ENCODE measurements at places on chromosomes 12 and 14.

DNA sequence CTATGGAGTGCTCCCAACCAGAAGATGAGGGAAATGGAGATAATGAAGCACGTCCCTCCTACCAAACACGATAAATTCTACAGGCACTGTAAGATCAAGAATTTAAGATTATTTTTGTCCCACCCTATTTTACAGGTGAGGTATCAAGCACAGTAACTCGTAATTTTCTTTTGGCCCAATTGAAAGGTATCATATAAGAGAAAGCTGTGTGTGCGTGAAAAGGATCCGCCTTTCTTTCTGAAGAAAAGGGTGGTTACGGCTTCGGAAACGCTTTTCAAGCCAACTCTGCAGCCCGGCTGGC, 733 bp upstream of the KLHDC2 start:
- DNase-seq = no peak

DNA sequence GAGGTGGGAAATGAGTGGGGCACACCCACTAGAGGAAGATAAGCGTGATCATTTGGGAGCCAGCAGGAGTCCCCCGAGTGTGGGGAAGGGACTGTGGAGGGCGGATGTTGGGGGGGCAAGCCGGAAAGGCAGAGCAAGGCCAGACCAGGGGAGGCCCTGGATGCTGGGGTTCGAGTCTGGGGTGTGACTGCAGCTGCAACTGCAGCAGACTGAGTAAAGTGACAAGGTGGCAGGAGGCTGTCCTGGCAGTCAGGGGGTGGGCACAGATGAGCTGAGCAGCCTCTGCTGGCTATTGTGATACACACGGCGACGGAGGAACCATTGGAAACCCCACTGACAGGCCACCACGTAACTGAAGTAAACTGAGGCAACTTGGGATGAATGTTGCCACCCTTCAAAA, 110.2 kb downstream of the LGMN start:
- no peak for DNase-seq

DNA sequence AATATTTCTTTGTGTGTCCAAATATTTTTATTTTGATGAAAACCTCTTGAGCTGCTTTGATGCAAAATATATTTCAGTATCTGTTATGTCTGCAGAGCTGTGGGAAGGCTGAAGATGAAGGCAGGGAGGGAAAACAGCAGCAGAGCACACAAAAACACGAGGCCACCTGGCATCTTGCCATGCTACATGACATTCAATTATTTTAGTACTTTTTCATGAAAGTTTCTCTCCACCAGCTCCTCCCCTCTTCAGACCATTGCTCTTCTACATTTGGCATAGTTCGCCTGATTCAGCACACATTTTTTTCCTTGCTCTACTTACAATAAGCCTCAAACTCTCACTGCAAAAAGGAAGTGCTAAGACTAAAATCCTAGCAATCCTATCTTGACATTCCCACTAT, 4.6 kb upstream of the ALX1 start:
- peak; percentile 13 for DNase-seq

GRCh38 chr12:3496957-3497356, 6.0 kb downstream of the PRMT8 start:
- no peak for DNase-seq

DNA sequence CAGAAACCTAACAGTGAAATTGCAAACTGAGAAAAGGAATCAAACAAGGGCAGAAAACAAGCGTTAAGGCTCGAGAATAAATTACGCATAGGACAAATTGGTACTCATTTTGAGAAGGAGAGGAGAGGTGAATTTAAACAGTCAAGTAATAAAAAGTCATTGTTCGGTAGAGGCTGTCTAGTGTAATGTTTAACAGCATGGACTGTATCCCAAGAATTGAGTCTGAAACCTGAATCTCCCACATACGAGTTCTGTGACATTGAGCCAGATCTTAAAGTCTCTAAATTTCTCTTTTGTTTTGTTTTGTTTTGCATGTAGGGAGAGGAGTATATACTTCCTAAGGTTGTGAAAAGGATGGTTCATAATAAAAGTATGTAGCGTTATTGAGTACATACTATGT, 216.5 kb upstream of the BTG1 start:
- no peak for DNase-seq

GRCh38 chr12:96260231-96260630, 66.1 kb downstream of the ELK3 start:
- no peak for DNase-seq

DNA sequence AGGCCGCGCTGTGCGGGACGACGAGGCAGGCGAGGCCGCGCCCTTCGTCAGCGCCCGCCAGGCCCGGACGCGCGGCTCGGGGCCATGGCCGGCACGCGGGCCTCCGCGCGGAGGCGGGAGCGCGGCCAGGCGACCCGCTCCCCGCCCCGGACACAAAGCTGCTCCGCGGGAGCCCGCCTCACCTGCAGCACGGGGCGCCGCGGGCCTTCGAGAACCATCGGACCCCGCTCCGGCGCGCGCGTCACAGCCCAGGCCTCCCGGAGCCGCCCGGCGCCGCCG, 342 bp downstream of the DICER1 start:
- DNase-seq = no peak

GRCh38 chr12:39451977-39452376, 9.1 kb upstream of the KIF21A start:
- DNase-seq = no peak

- no peak for DNase-seq
These were observed 39.7 kb downstream of the FMNL3 start for GRCh38 chr12:49667325-49668090.

GRCh38 chr14:55026441-55026792, 482 bp downstream of the WDHD1 start:
- DNase-seq = no peak

GRCh38 chr12:20368651-20369304, 441 bp downstream of the PDE3A start:
- peak; percentile 91 for DNase-seq

GRCh38 chr14:90656973-90657372, 159.3 kb downstream of the TTC7B start:
- DNase-seq = no peak

- DNase-seq = peak; percentile 46
These were observed 5.5 kb downstream of the CEBPE start for GRCh38 chr14:23113431-23114119.

GRCh38 chr14:102262929-102263462, 42.0 kb downstream of the MOK start:
- DNase-seq = peak; percentile 89

GRCh38 chr12:1309613-1310012, 284.8 kb downstream of the FBXL14 start:
- no peak for DNase-seq

DNA sequence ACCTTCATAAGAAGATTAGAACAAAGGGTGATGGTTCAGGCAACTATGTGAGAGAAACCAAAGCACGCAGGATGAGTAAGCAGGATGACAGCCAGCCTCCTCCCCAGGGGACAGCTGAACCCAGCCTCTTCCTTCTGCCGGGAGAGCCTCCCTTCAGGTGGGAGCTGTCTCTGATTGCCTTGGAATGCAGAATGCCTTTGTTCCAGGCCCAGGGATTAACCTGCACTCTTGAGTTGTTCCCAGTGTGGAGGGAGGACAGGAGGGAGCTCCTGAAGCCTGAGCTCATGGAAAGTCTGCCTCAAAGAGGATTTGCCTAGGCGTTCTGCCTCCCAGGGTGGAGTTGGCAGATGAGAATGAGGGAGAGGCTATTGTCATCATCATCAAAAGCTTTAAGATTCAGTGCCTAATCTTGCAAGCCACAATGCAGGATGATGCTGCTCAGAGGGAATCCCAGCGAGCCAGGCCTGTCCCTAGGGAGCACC, 3.6 kb upstream of the KRT6A start:
- DNase-seq = peak; percentile 15

DNA sequence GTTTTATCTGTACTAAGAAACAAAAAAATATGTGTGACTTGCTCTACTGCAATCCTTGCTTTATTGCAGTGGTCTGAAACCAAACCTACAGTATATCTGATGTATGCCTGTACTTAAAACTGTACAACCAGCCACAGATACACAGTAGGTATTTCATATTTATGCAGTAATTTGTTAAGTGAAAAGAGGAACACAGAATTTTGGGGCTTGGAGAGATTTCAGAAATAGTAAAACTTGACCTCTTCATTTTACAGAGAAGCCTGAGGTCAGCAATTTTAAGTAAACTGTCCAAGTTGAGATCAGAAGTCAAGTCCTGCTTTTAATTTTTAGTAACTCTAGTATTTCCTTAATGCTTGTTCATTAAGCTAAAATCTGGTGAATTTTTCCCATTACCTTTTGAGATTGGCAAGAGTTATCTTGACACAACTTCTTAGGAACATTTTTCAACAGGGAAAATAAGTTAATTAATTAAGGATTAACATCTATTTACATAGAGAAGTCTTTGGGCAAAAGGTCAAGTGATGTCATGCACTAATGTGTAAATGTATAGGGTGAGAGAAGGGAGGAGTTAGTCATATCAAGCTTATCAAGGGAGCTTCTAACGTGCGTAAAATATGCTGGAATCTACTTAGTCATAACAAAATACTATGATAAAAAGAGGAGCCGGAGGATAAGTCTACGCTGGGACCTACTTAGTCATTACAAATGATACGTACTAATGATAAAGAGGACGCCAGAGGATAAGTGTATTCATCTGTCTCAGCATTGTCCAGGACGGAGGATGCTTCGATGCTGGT, 66.0 kb upstream of the GTF2A1 start:
- no peak for DNase-seq

GRCh38 chr12:56141946-56142784, 10.2 kb upstream of the MYL6B start:
- DNase-seq = no peak

DNA sequence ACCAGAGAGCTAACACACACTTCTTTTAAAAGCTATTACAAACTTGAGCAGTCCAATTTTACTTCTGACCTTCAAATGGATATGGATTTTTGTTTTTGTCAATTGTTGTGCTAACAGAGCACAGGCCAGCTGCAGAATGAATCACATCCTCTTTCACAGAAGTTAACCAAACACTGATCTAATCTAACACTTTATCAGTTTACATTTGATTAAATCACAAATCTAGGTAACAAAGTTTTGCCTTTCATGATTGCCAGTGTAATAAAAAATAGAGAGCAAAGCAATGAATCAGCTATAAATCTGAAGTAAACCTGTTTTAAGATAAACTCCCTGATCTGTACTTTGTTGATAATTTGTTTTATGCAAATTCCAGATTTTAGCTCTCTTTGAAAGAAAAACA, 273.1 kb upstream of the RGS6 start:
- no peak for DNase-seq

GRCh38 chr12:16118586-16118985, 158.9 kb downstream of the SLC15A5 start:
- DNase-seq = no peak

GRCh38 chr12:132858718-132859266, 28.6 kb downstream of the CHFR start:
- no peak for DNase-seq

- no peak for DNase-seq
These were observed 9.7 kb upstream of the HOXC6 start for GRCh38 chr12:54018468-54018984.

DNA sequence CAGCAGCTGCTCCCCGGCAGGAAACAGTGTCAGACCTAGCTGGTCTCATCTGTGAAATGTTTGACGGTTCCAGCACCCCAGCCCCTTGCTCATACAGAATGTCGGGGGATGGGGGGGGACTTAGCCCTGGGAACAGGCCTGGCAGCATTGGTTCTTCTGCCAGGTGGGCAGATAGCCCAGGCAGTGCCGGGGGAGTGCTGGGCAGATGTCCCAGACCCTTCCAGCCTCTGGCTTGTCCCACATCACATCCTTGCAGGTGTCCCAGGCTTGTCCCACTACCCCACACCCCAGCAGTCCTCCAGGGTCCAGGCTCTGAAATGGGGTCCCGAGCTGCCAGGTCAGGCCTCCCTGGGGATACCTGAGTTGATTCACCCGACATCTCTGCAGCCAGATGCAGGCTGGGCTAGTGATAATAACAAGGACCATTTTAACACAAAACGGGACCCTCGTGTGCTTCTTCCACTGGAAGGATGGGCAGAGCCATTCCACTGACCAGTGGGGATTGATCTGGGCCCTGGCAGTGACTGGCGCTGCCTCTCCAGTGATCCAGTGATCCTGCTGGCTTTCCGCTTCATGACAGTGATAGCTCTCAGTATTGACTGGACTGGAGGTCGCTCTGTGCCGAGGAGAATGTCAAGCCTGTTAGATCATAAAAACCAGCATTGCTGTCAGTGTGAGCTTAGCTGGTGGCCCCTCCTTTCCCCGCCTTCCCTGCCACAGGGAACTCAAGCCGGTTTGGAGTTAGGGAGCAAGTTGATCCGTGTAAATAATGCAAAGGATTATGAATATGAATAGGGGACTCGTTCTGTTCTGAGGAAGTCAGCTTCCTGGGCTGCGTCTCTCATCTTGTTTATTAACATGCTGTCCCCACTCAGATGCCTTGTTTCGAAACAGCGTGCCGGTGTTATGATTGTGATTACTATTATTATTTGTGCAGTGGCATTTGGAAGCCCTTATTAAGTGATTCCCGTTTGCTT, 180.6 kb downstream of the AACS start:
- peak; percentile 81 for DNase-seq

DNA sequence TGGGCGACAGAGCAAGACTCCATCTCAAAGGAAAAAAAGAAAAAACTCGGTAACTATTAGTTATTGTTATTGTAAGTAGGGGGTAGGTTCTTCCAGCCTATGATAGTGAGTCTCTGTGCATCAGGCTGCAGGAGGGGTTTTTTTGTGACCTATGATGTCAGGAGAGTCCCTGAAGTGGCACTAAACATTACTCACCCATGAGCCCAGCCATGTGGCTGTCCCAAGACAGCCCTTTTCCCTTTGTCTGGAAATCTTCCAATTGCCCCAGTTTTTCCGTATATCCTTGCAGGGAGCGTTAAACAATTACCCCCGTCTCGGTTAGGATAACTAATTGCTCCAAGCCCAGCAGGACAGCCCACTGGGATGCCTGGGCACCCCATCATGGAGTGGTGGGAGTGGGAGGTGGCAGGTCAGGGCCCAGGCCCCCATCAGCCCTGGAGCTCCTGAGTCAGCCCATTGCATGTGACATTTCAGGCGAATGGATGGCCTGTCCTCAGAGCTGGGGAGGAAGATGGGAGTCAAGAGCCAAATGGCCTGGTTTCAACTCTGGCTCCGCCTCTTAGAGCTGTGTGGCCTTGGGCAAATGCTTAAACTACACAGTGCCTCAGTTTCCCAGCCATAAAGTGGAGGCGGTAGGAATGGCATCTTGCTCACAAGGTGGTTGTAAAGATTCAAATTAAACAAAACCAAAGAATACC, 16.4 kb downstream of the PHETA1 start:
- no peak for DNase-seq

All from retina (tissue), 1 donor.